ENCODE measurements at places on chromosomes 7 and 10. TPM values are rescaled to one million over a fixed set of nuclear protein-coding genes. Genes with fewer than 3 reads are reported as not detected.

SPDYE18 gene
- not detected for total RNA-seq

NEUROD6 gene
- total RNA-seq, result not detected

COL17A1 gene
- 2.7 TPM for total RNA-seq

OR2A5 gene
- total RNA-seq, result not detected

CADPS2 gene
- 0.13 TPM for total RNA-seq

CFAP46 gene
- total RNA-seq, result 1.4 TPM

SEMA3E gene
- total RNA-seq, result 2.9 TPM

LRRC18 gene
- total RNA-seq, result not detected

RHOBTB1 gene
- total RNA-seq, result 6.4 TPM

FZD1 gene
- 2.6 TPM for total RNA-seq

SLC39A12 gene
- total RNA-seq, result not detected

ACBD7 gene
- 0.80 TPM for total RNA-seq

Measured in A549 treated with CORT108297 at 1 μM for 4 hours (cell line).